ENCODE measurements at places on chromosomes 6 and 20.

DNA sequence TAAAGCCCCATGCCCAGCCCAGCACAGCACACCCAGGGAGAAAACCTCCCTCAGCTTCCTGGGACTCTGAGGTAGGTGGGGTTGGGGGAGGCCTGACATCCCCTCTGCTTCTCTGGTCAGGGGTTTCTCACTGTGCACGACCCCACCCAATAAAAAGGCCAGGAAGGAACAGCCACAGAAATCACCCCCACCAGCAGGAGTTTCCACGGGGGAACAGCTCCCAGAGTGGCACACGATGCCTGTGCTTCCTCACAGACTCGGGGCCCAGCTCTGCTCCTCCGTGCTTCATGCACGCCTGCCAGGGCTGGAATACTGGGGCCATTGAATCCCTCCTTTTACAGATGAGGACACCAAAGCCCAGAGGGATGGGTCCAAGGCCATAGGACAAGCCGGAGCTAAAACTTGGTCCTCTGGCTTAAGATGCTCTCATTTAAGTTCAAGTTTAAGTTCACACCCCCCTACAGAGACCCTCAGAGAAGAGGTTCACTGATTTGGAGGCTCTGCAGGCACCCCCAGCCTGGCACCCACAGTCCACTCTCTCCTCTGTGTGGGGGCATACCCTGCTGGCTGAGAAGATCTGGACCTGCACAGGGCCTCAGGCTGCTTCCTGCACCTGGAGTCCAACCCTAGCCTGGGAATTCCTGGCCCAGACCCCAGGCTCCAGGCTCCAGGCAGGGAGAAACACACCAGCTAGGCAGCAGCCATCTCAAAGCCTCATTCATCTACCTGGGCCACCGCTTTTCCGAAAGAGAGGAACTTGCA, 14.3 kb downstream of the ACSS1 start:
- no peak for DNase-seq

GRCh38 chr6:11139051-11139960, 27.8 kb upstream of the ERVFRD-1 start:
- no peak for DNase-seq

DNA sequence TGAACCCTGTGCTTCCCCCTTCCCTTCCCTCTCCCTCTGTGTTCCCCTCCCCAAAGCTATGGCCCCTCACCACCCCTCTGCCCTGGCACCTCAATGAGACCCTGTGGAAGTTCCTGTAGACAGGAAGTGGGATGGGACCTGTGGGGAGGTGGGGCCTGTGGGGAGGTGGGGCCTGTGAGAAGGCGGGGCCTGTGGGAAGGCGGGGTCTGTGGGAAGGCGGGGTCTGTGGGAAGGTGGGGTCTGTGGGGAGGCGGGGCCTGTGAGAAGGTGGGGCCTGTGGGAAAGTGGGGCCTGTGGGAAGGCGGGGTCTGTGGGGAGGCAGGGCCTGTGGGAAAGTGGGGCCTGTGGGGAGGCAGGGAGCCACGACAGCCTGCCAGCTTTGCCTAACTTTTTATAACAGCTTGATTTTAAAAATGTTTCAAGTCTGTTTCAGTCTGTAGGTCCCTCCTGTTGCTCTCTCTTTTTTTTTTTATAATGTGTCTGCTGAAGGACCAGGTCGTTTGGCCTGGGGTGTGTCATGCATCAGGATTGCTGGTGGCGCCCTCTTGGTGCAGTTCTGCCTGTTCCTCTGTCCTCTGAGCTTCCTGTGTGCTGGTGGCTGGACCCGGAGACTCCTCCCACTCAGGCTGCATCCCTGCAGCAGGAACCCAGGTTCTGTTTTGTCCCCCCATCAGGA, 70.5 kb upstream of the SLCO4A1 start:
- no peak for DNase-seq

- no peak for DNase-seq
Observed at GRCh38 chr20:19750101-19750606, 7.9 kb upstream of the RIN2 start.

GRCh38 chr6:83459663-83460062, 28.8 kb upstream of the ME1 start:
- no peak for DNase-seq

GRCh38 chr6:17845598-17845997, 138.9 kb upstream of the NUP153 start:
- DNase-seq = no peak

GRCh38 chr6:87093651-87094050, 1.3 kb downstream of the CGA start:
- DNase-seq = no peak
